ENCODE measurements at places on chromosomes 1 and 21.

DNA sequence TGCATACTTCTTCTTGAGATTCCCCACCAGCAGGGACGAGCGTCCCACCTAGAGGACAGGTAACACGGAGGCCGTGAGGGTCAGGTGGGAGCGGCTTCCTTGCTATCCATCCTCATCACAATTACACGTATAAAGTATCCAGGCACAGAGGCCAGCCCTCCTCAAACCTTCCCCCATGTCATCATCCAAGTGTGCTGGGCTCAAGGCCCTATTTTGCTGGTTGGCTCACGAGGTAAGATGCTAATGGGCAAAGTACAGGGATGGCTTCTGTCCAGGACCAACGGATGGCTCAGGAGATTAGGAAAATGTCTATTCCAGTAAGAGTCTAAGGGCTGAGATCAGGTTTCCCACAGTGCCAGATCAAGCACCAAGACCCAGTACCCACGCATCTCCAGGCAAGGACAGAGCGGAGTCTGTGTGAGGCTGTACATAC is 11.5 kb upstream of the A3GALT2 start:
- DNase-seq: no peak

DNA sequence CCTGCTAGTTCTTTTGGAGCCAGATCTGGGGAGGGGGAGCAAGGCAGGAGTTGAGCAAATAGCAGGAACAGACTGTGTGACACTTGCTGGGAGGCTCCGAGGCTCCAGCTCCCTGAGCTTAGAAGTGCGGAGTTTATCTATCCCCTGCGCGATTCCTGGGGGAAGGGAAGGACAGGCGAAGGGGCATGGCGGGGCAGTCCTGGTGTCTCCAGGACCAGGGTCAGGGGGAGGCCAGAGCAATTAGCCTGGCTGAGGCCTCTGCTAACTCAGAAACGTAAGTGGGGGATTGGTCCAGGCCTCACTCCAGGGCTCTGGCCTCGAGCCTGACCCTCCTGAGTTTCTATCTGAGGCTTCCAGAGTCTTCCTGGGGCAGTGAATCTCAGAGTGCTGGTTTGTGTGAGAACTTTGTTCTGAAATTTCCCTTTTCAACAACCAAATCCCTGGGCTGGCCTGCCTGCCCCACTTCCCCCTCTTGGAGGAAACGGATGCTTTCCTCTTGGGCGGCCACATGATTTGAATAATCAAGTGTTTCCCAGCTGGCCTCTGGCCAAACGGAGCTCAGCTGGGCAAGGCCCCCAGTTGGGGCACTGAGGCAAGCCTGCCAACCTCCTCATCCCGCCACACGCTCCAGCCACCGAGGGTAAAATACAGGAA is 15.6 kb downstream of the ALPL start:
- DNase-seq: no peak

GRCh38 chr1:171742577-171742922 is 685 bp upstream of the VAMP4 start:
- DNase-seq: peak; percentile 85

DNA sequence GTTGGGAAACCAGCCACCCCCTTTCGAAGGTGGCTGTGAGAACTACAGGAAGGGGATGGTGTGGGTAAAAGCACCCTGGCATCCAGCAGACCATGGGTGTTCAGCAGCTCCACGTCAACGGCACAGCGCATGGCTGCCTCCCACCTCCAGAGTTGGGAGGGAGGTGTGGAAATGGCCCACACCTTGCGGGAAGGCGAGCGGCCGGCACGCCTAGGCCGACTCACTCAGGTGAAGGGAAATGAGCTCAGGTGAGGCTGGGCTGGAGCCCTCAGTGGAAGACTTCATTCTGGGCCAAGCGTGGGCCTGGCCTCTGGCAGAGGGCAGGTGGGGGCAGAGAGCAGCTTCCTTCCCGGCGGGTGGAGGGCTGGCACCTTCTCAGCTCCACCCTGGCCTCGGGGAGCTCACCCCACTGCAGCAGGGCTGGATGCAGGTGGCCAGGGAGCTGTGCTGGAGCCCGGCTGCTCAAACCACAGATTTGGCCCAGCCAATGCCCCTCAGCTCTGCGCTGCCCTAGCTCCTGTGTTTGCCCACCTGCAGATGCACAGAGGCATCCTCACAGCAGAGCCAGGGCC is 24.8 kb upstream of the ALDH4A1 start:
- DNase-seq: no peak

GRCh38 chr1:112817555-112818373 is 102.6 kb upstream of the PPM1J start:
- no peak for DNase-seq

- no peak for DNase-seq
These were observed 15.0 kb upstream of the EPHX1 start for GRCh38 chr1:225794954-225795353.

GRCh38 chr1:186754542-186755145 is 74.1 kb upstream of the PLA2G4A start:
- DNase-seq: no peak

DNA sequence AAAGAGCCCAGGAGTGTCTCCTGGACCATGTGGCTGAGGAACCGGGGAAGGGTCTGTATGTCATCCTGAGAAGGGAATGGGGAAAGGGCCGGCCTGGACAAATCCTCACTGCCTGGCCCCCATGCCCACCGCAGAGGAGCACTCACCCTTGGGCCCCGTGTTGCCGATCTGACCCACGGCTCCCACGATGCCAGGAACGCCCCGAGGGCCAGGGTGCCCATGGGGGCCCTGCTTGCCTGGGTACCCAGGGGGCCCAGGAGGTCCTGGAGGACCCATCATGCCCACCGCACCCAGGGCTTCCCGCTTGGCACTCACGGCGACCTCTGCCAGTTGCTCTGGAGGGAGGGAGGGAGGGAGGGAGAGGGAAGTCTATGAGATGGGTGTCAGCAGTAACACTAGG is 14.6 kb downstream of the COL9A2 start:
- no peak for DNase-seq

DNA sequence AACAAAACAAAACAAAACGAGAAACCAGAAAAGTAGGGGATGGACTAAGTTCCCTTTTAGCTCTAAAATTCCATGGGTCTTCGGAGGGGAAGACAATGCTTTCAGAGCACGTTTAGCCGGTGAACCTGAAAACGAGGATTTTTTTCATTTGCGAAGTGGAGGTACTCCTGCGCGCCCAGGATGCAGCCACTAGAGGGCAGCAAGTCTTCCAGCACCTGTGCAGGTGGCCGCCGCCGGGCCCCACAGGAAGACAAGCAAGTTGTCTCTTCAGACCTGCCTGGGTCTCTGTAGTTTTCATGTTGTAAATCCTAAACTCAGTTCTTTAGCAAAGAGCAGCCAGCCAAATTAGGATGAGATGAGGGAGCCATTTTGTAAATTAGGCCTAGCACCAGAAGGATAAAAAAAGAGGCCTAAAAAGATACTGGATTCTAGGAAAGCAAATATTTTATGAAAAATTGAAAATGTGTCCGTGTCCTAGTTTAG is 17.7 kb upstream of the SNX27 start:
- peak; percentile 71 for DNase-seq

DNA sequence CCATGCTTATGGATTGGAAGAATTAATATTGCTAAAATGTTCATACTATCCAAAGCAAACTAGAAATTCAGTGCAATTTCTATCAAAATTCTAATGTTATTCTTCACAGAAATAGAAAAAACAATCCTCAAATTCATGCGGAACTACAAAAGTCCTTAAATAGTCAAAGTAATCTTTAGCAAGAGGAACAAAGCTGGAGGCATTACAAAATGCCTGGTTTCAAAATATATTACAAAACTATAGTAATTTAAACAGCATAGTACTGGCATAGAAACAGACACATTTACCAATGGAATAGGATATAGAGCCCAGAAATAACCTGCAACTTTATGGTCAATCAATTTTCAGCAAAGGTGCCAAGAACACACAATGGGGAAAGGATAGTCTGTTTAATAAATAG is 3.8 kb downstream of the CTSS start:
- no peak for DNase-seq

DNA sequence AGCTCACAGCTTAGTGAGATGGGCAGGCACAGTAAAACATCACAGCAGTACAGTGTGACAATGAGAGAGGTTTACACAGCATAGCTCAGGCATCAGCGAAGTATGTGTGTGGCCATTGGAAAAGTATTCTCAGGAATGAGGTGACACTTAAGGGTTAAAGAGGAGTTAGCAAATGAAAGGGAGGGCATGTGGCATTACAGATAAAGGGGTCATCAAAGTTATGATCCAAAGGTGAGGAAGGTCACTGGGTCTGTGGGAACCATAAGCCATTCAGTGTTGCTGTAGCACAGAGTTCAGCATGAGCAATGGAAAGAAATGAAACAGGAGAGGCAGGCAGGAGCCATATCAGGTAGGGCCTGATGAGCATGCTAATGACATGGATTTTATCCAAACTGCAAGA is 4.5 kb upstream of the C8B start:
- DNase-seq: no peak

GRCh38 chr1:159429074-159429861 is 2.7 kb upstream of the OR10J4 start:
- DNase-seq: no peak

GRCh38 chr1:178354816-178355215 is 141.9 kb downstream of the CLEC20A start:
- DNase-seq: no peak

- no peak for DNase-seq
These were observed 50.9 kb upstream of the BCAR3 start for GRCh38 chr1:93732514-93732913.

DNA sequence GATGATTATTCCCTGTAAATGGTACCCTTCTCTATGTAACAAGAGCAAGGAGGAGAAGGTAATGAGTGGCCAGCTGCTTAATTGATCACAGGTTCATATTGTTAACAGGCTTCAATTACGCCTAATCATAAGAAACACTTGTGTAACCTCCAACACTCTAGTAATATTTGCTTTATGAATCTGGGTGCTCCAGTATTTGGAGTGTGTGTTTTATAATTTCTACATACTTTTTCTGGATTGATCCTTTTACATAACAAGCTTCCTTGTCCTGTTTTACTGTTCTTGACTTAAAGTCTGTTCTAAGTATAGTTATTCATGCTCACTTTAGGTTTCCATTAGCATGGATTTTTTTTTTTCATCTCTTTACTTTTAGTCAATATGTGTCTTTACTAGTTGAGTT is 984.2 kb downstream of the AMY1C start:
- no peak for DNase-seq

DNA sequence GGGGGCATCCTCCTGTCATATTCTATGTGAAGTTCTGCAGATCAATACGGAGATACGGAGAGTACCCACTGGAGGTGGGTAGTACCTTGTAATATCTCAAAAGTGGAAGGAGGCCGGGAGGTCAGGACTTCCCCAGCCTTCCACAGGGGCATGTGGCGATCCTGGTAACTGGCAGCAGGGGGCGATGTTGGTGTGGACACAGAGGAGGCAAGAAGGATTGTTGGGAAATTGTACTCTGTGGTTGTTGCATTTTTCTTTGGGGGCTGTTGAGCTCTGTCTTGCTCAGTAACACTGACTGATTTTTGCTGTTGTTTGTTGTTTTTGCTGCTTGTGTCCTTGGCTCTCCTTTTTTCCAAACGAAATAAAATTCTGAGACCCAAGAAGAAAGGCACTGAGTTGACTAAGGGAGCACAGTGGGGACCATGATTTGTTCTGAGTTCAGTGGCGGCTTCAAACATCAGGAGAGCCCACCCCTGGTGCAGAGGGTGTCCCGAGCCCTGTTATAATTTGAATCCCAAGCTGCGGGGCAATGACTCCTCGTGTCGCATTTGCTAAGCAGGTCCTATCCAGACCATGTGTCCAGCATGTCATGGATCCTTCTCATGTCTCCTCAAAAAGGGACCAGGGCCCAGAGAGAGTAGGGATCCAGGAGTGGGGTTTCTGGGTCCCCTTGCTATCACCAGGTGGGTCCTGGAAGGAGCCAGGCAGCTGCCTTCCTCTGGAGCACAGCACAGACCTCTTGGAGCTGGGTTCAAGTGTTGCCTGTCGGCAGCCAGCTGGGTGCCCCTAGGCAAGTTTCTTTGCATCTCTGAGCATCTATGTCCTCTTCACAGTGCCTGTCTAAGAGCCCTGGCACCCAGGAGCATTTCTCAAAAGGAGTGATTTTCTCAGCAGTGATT is 22.8 kb downstream of the LHX4 start:
- peak; percentile 59 for DNase-seq

- no peak for DNase-seq
These were observed 2.3 kb upstream of the MAP3K6 start for GRCh38 chr1:27368869-27369582.

GRCh38 chr1:57327946-57328345 is 95.9 kb downstream of the DAB1 start:
- no peak for DNase-seq

- no peak for DNase-seq
These were observed 6.7 kb upstream of the PTPN14 start for GRCh38 chr1:214557952-214558735.

GRCh38 chr1:23578311-23578996 is 19.2 kb upstream of the ID3 start:
- DNase-seq: no peak

DNA sequence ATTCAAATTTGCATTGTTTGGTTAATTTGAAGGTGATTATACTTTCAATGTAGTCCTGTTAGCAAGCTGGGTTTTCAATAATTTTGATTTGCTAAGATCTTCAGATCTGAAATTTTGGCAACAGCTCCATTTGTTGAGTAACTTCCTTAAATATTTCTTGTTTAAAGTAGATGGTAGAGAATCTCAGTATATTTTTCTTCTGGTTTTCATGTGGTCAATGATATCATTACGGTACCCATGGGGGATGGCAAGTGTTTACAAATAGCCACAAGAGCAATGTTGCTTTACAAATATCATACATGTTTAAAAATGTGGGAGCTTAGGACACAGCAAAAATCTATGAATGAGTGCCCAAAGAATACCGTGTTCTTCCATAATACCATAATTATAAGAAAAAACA is 175.9 kb downstream of the IFI44 start:
- no peak for DNase-seq

DNA sequence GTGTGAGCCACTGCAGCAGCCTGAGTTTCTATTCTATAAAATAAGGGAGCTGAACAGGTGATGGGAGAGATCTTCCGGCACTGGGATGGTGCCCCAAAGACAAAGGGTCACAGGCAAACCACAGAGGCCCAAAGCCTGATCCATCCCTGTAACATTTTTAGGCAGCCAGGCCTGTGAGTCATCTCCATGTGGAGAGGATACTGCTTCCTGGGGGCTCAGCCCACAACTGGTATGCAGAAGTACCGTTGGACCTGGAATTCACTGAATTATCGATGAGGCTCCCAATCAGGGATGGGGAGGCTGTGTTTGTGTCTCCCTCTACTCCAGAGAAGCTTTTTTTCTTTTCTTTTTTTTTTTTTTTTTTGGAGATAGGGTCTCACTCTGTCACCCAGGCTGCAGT is 48.8 kb upstream of the WASF2 start:
- DNase-seq: no peak
